Cardiac ventricle fibroblast (primary cell): ENCODE measurements at places on chromosomes 2 and 18. TPM values are rescaled to one million over a fixed set of nuclear protein-coding genes. Genes with fewer than 3 reads are reported as not detected.

Gene ASB18
- total RNA-seq, result not detected in 2 replicates

Gene ANKRD30BL
- total RNA-seq, result not detected in 2 replicates

Gene MPP4
- 0.62 and 1.0 TPM in 2 replicates for total RNA-seq

Gene LINC00305
- not detected in 2 replicates for total RNA-seq

Gene MALL
- 38.4 and 41.5 TPM in 2 replicates for total RNA-seq

Gene NOP58
- total RNA-seq, result 34.9 and 35.5 TPM in 2 replicates

Gene MC4R
- total RNA-seq, result not detected in 2 replicates

Gene NYAP2
- not detected in 2 replicates for total RNA-seq

Gene CD28
- total RNA-seq, result not detected in 2 replicates

Gene GAREM2
- total RNA-seq, result 4.0 and 4.2 TPM in 2 replicates

Gene IL1R1
- total RNA-seq, result 499 and 506 TPM in 2 replicates

Gene CTNNA2
- total RNA-seq, result not detected in 2 replicates

Gene POU3F3
- not detected in 2 replicates for total RNA-seq

Gene CIB4
- total RNA-seq, result not detected in 2 replicates

Gene RBM45
- 12.1 and 12.4 TPM in 2 replicates for total RNA-seq

Gene WNT6
- total RNA-seq, result 0.06 TPM in 1 of 2 replicates, not detected in the other

Gene IL18RAP
- 0.34 TPM in 1 of 2 replicates, not detected in the other for total RNA-seq
